Cardiac muscle cell (in vitro differentiated cells and primary cell): ENCODE measurements at places on chromosomes 16 and 17.

- H3K27me3 ChIP-seq, result no peaks in the 10 kb centered on the region
- peaks cover 8% of the 10 kb centered on the region for H3K4me1 ChIP-seq
- H3K4me3 ChIP-seq, result no peak overlapping the region
- no peaks in the 10 kb centered on the region for H3K36me3 ChIP-seq
Observed at GRCh38 chr17:57908278-57908677, 46.9 kb downstream of the CUEDC1 start.

DNA sequence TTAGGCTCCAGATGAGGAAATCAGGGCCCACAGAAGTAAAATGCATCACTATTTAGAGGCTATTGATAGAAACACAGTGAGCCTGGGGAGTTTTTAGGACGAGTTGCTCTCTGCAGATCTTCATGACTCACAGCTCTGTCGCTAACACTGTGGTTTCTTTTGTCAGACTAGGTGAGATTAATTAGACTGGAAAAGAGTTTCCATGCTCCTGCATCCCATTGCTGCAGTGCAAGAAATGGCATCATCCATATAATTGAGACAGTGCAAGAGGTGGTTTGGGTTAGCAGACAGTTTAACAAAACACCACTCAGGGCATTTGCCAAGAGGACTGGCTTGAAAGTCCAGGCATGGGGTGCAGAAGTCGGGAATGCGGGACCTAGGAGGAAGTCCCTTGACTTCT is 198.8 kb upstream of the CACNG5 start:
- no peaks in the 10 kb centered on the region for H3K36me3 ChIP-seq
- no peaks in the 10 kb centered on the region for H3K4me1 ChIP-seq
- H3K27ac ChIP-seq, result no peak overlapping the region
- H3K4me3 ChIP-seq, result no peak overlapping the region

DNA sequence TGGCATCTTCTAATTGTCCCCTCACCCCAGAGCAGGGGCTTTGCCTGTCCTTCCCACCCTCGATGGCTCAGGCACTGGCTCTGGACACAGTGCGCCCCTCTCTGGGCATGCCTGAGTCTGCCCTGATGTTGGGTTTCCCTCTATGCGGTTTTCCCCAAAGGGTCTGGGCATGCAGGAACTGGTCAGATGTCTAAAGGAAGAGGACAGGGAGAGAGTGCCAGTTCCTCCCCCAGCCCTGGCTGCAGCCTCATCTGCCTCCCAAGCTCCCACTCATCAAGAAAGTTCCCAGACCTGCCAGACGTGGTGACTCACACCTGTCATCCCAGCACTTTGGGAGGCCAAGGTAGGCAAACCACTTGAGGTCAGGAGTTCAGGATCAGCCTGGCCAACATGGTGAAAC is 41.3 kb upstream of the PABPN1L start:
- DNase-seq, result peak; percentile 18
- no peak overlapping the region for H3K27ac ChIP-seq
- H3K4me1 ChIP-seq, result no peaks in the 10 kb centered on the region
- H3K4me3 ChIP-seq, result no peak overlapping the region
- H3K36me3 ChIP-seq, result no peaks in the 10 kb centered on the region

- H3K4me3 ChIP-seq, result no peak overlapping the region
- no peaks in the 10 kb centered on the region for H3K27me3 ChIP-seq
- H3K4me1 ChIP-seq, result no peaks in the 10 kb centered on the region
- H3K27ac ChIP-seq, result no peak overlapping the region
Observed at GRCh38 chr17:41015454-41015853, 6.5 kb upstream of the KRTAP3-1 start.

DNA sequence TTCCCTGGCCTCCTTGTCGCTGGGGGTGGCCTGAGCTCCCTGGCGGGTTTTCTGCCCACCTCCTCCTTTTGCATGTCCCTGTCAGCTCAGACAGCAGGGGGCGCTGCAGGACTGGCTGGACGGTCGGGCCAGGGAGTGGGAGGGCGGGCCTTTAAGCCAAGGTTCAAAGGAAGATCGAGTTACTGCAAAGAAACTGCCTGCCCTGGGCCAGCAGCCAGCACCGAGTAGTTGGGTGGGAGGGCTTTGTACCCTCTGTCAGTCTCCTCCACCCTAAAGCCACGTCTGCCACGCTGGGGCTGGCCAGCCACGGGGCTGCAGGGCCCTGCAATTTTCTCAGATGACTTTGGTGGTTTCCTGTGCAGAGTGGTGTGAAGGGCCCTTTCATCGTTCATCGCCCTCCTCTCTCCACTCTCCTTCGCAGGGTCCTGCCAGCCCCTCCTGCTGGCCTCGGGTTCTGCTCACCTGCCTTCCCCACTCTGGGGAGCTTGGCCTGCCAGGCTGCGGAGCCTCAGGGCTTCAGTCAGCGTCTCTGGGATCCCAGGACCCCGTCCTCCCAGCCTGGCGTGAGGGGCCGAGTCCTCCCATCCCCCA is 12.3 kb downstream of the GPR142 start:
- H3K4me3 ChIP-seq, result no peak overlapping the region
- H3K27ac ChIP-seq, result no peak overlapping the region
- H3K4me1 ChIP-seq, result peaks cover 13% of the 10 kb centered on the region

DNA sequence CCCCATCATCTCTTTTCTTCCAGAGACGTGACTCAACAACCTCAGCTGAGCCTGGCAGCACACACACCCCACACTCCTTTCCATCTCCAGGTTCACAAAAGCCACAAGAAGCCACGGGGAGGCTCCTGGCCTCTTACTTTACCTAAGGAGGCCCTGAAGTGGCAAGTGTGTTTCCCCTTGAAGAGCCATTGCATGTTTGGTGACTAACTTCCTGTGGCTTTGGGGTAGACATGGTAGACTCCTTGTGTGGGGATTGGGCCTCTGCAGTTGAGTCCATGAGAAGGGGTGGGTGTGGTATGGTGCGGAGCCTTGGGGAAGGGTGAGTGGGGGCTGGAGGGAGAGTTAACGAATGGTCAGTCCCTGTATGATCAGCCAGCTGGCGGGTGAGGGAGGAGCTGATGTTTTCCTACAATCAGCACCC is 24.2 kb downstream of the SAP30BP start:
- no peak overlapping the region for H3K4me3 ChIP-seq
- no peaks in the 10 kb centered on the region for H3K27me3 ChIP-seq
- H3K4me1 ChIP-seq, result peaks cover 5% of the 10 kb centered on the region
- H3K36me3 ChIP-seq, result no peaks in the 10 kb centered on the region

DNA sequence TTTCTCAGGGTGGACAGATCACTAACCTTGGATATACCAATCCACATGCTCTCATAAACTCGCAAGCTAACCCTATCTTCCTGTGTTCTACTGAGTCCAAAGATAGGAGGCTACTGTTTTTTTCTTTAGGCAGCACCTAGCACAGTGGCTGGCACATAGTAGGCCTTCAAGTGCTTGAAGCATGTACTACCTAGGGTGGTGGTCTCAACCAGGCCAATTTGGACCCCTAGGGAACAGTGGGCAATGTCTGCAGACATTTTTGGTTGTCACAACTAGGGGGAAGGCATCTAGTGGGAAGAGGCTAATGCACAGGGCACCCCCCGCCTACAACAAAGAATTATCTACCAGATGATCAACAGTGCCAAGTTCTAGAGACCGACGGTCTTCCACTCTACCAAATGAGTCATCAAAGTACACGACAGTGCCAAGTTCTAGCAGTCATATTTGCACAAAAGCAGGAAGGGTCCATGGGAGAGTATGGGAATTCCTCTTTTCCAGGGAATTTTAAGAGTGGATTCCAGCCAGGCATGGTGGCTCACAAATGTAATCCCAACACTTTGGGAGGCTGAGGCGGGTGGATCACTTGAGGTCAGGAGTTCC is 390.3 kb downstream of the SLC39A11 start:
- no peak overlapping the region for H3K27ac ChIP-seq
- H3K27me3 ChIP-seq, result no peaks in the 10 kb centered on the region
- H3K4me1 ChIP-seq, result peaks cover 7% of the 10 kb centered on the region
- H3K36me3 ChIP-seq, result no peaks in the 10 kb centered on the region
- H3K4me3 ChIP-seq, result no peak overlapping the region
- peak; percentile 60 for DNase-seq

DNA sequence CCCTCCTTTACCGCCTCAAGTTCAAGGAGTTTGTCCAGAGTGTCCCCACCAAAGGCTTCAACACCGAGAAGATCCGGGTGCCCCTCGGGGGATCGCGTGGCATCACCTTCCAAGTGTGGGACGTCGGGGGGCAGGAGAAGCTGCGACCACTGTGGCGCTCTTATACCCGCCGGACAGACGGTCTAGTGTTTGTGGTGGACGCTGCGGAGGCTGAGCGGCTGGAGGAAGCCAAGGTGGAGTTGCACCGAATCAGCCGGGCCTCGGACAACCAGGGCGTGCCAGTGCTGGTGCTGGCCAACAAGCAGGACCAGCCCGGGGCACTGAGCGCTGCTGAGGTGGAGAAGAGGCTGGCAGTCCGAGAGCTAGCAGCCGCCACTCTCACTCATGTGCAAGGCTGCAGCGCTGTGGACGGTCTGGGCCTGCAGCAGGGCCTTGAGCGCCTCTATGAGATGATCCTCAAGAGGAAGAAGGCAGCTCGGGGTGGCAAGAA is 1.1 kb downstream of the ARL4D start:
- no peak for DNase-seq
- H3K4me3 ChIP-seq, result peak overlapping the region; percentile 65
- no peaks in the 10 kb centered on the region for H3K27me3 ChIP-seq
- H3K36me3 ChIP-seq, result no peaks in the 10 kb centered on the region
- no peak overlapping the region for H3K27ac ChIP-seq

DNA sequence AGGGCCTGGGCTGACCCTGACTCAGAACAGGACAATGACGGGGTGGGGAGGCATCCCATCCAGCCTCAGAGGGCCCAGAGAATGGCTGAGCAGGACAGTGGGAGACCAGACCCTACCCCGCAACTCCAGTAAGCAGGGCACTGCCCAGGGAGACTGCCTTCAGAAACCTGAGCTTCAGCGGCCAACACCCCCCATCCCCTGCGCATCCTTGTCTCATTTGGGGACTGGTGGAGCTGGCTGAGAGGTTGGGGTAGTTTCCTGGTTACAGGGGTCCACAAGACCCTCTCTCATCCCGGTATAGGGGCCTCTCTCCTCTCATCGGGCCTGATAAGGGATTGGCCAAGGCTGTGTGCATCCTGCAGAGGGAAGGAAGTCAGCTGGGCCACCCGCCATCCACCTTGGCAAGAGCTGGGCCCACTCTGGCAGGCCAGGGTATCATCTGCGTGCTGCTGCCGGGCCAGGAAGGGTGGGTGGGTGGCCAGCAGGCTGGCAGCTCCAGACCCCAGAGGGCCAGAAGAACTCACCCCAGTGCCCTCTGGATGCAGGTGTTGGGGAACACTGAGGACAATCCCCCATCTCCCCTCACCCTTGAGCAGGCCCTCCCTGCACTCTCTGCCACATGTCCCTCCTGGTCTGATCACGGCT is 229.1 kb downstream of the KATNIP start:
- no peaks in the 10 kb centered on the region for H3K4me1 ChIP-seq
- no peak overlapping the region for H3K4me3 ChIP-seq
- H3K36me3 ChIP-seq, result no peaks in the 10 kb centered on the region

DNA sequence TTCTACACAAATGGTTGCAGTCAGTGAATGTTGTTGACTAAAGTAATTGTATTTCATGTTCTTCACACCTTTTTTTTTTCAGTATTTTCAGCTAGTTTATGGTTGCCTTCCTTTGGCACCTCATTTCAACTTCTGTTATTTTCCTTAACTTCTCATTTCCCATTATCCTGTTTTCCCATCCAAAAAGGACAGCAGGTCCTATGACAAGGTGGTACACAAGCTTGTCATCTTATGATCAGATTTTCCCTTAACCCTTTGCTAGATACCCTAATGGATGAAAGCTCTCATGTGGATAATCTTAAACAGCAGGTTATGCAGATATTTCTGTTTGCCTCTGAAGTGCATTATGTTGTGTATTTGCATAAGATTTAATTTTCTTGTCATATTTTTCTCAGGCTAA is 7.1 kb upstream of the ASIC2 start:
- H3K27ac ChIP-seq, result no peak overlapping the region
- H3K4me1 ChIP-seq, result no peaks in the 10 kb centered on the region
- no peak for DNase-seq
- peaks cover 29% of the 10 kb centered on the region for H3K27me3 ChIP-seq
- no peak overlapping the region for H3K4me3 ChIP-seq

GRCh38 chr16:5016967-5017677 is 16.6 kb downstream of the NAGPA start:
- no peak overlapping the region for H3K27ac ChIP-seq
- no peak for DNase-seq
- H3K27me3 ChIP-seq, result no peaks in the 10 kb centered on the region
- no peaks in the 10 kb centered on the region for H3K36me3 ChIP-seq
- H3K4me1 ChIP-seq, result no peaks in the 10 kb centered on the region

GRCh38 chr16:69131167-69131838 is 1.1 kb downstream of the CHTF8 start:
- H3K4me1 ChIP-seq, result peaks cover 12% of the 10 kb centered on the region
- DNase-seq, result peak; percentile 42
- no peaks in the 10 kb centered on the region for H3K27me3 ChIP-seq
- H3K36me3 ChIP-seq, result peaks cover 4% of the 10 kb centered on the region
- H3K4me3 ChIP-seq, result peak overlapping the region; percentile 95

- H3K27me3 ChIP-seq, result peaks cover 1% of the 10 kb centered on the region
- peaks cover 15% of the 10 kb centered on the region for H3K4me1 ChIP-seq
- DNase-seq, result no peak
- no peak overlapping the region for H3K4me3 ChIP-seq
- H3K36me3 ChIP-seq, result no peaks in the 10 kb centered on the region
Observed at GRCh38 chr17:77962348-77962747, 3.8 kb downstream of the TNRC6C start.

DNA sequence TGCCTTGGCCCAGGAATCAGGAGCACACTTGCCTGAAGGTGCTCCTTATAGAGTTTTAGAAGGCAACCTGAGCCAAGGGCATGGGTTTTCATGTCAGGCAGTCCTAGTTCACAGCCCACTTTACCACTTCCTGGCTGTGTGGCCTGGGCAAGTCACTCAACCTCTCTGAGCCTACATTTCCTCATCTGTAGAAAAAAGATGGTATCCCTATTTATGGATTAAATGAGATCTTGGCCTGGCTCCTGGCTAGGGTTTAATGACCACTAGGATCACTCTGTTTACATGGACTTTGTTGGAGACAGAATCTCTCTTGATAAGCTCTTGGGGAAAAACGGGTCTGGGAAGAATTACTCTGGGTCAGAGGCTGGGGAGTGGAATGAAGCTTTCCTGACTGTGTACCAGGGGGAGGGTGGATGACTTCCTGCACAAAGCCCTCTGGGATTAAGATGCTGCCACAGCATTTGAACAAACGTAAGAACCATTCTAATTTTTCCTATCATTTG is 2.3 kb downstream of the MT2A start:
- H3K27me3 ChIP-seq, result peaks cover 87% of the 10 kb centered on the region
- H3K27ac ChIP-seq, result no peak overlapping the region
- no peaks in the 10 kb centered on the region for H3K36me3 ChIP-seq
- DNase-seq, result no peak

- no peak overlapping the region for H3K4me3 ChIP-seq
- no peaks in the 10 kb centered on the region for H3K36me3 ChIP-seq
- H3K27ac ChIP-seq, result peak overlapping the region; percentile 74
- no peak for DNase-seq
- peaks cover 7% of the 10 kb centered on the region for H3K4me1 ChIP-seq
Observed at GRCh38 chr17:12398441-12399051, 267.1 kb upstream of the MYOCD start.
